Upper lobe of left lung (tissue), 6 donors: ENCODE measurements at places on chromosomes 16 and 17. TPM values are rescaled to one million over a fixed set of nuclear protein-coding genes. Genes with fewer than 3 reads are reported as not detected.

The TBC1D26 gene
- total RNA-seq: not detected

The RNF222 gene
- total RNA-seq: not detected

The VAMP2 gene
- total RNA-seq: 51.4 TPM

The HSD11B2 gene
- total RNA-seq: 2.2 TPM

The KRT9 gene
- total RNA-seq: not detected

DNA sequence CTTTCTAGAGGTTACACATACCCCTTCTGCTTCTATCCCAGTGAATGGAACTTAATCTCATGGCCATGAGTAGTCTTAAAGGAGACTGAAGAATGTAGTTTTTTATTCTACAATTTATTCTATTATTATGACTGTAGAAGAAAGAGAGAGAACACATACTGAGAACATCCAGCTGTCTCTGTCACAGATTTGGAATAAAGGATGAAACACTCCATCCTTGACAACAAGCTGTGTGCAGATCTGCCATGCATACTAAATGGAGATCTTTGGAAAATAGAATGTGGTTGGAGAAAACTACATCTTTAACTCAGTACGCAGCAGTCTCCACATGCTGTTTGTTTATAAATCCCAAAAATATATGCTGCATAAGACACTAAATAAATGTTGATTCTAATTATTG lies 54.1 kb upstream of the NUDT7 start:
- DNase-seq: no peak
- H3K4me1 ChIP-seq: no peaks in the 10 kb centered on the region
- no peaks in the 10 kb centered on the region for H3K36me3 ChIP-seq
- no peaks in the 10 kb centered on the region for H3K27me3 ChIP-seq
- no peak overlapping the region for H3K4me3 ChIP-seq
- H3K27ac ChIP-seq: no peak overlapping the region

DNA sequence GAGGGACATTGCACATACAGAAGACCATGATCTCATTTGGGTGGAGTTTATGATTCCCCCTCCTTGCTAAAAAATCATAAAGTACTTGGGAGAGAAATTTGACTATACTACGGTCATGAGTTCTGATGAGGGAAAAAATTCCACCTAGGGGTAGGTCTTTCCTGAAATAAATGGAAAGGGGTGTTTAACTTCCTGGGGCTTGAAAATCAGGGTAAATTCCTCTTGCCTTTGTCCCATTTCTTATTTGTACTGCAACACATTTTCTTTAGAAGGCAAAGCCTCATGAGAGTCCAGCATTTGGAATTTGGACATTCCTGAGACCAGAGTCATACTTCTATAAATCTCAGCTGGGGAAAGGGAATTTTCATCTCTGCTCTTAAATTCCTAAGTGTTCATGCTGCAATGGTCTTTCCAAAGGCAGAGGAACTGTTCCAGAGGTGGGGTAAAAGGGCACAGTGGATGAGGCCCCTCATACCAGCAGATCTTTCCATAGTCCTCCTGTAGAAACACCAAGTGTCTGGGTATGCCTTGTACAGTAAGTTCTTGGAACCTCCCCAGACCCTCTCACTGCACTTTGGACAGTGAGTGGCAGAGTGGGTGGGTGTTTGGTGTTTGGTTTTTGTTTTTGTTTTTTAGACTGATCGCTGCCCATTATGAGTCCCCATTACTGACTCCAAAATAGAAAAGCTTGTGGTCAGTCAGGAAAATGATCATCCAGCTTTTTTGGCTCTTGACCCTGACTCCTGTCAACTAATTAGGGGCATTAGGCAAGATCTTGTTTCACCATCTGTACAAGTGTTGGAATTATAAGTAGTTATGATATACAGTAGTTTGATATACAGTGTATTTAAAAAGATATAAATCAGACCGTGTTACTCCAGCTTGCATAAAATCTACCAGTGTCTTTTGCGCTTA lies 6.0 kb downstream of the LYRM1 start:
- no peak for DNase-seq
- peaks cover 73% of the 10 kb centered on the region for H3K4me1 ChIP-seq
- peak overlapping the region; percentile 99 for H3K27ac ChIP-seq
- no peaks in the 10 kb centered on the region for H3K27me3 ChIP-seq
- no peak overlapping the region for H3K4me3 ChIP-seq

GRCh38 chr16:12539185-12539929 lies 264.3 kb downstream of the CPPED1 start:
- H3K36me3 ChIP-seq: no peaks in the 10 kb centered on the region
- peaks cover under 1% of the 10 kb centered on the region for H3K4me1 ChIP-seq
- no peak overlapping the region for H3K27ac ChIP-seq
- H3K4me3 ChIP-seq: no peak overlapping the region
- DNase-seq: no peak

GRCh38 chr17:6539871-6540270 lies 16.5 kb downstream of the PITPNM3 start:
- no peaks in the 10 kb centered on the region for H3K27me3 ChIP-seq
- H3K36me3 ChIP-seq: no peaks in the 10 kb centered on the region
- no peak overlapping the region for H3K27ac ChIP-seq
- H3K4me3 ChIP-seq: no peak overlapping the region
- H3K4me1 ChIP-seq: no peaks in the 10 kb centered on the region
